ENCODE measurements at places on chromosomes 2 and 18.
A peak's percentile ranks its signal among the peaks of the same experiment; 100 is the strongest.

DNA sequence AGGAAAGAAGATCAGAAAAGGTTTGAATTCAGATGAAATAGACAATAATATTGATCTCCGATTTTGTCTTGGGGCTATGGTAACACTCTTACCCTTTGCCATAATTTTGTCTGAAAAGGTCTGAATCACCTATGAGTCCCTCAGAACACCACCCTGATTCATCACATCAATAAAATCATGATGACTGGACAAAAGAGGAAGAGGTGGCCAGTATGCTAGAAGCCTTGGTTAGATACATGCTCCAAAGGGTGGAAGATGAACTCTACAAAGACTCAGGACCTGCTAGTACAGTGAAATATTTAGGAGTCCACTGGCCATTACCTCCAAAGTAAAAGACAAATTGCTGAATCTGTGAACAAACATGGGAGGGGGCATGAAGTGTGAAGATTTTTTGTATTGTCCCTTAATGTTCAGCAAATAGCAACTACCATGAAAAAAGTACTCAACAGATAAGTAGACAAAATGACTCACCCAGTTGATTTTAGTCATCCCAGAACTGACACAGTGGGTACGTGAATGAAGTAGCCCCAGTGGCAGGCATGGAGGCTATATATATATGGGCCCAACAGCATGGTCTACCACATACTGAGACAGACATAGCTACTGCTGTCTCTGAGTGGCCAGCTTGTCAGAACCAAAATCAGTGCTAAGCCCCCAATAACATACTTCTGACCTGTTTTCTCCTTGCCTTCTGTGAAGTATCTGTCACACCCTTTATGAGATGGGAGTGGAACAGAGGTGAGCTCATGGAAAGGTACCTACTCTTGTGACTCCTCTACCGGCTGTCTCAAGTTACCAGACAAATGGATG is 36.5 kb upstream of the GLS start:
- DNase-seq = peak; percentile 73

DNA sequence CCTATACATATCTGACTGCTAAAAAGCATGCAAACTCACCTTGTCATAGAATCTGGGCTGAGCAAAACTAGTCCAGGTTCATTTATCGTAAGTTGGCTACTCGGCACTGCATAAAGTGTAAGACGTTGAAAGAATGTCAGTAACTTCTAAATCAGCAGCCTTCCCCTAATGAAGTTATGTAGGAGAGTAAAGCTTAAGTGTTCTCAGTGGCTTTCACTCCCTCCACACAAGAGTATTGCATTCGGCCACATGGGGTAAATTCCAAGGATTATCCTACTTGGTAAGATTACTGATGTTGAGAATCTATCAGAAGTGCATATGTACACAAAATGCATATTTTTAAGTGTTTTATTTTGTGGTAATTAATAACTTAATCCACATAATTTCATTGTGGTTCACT is 130.1 kb downstream of the LCLAT1 start:
- no peak for DNase-seq

GRCh38 chr2:147294825-147295392 is 549.9 kb upstream of the ACVR2A start:
- DNase-seq = no peak

GRCh38 chr2:55099878-55100820 is 49.9 kb upstream of the RTN4 start:
- DNase-seq = peak; percentile 62

DNA sequence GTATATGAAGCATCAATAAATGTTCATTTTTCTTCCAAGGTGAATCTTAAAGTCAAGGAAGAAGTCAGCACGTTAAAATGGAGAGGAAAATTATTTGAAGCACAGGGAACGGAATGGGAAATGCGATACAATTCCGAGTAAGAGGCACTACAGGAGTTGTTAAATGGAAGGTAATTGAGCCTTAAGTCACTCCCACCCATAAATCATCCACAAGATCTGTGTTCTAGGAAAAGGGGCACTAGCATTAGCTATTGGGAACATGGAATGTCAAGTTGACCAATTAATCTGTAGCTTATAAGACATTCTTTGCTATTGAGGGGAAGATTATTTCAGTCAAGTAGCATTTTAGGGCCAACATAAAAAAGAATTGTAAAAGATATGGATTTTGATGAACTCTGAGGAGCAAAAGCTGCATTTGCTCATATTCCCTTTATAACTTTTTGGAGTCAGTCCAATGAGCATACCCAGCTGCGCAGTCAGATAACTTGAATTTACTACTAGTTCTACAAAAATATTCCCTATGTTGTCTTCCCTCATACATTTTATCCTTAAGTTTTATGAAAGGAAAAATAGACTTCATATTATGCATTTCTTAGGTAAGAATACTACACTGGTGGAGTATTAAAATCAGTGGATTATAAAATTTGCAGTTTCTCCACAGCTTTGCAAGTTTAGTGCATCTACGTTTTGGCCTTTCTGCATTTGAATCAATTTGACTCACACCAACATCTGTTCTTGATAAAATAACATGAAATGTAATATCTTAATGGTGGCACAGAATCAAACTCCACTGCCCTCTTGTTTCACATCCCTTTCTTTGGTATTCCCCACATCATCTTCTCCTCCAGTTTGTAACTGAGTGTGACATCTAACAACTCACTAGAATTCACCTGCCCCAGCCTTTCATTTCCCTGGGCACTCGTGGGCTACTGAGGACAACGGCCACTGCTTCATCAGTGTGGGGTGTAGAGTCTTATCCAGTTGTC is 95.6 kb downstream of the SP3 start:
- DNase-seq = no peak

DNA sequence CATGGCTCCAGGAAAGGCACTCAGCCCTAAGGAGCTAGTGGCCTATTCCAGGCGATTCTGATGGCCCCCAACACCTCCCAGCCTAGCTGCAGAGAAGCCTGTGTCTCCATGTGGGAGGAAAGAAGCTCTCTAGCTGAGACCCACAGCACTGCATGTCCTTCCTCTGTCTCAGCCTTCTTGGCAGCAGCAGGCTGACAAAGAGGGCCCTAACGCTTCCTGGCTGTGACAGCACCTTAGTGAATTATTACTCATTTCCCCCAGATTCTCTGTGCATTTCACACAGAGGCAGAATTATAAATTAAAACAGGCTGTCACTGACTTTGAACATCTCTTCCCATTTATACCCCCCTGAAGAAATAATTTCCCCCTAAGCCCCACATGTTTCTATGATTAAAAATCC is 206.8 kb downstream of the CLIP4 start:
- DNase-seq = no peak

GRCh38 chr2:120602251-120602650 is 133.4 kb upstream of the GLI2 start:
- DNase-seq = no peak

Data from brain microvascular endothelial cell (primary cell).